ENCODE measurements at places on chromosomes 2 and 18.
A peak's percentile ranks its signal among the peaks of the same experiment; 100 is the strongest.

- no peak for DNase-seq
Observed at GRCh38 chr2:99657691-99658258, 168.0 kb upstream of the REV1 start.

- no peak for DNase-seq
Observed at GRCh38 chr2:85717308-85718008, 23.3 kb downstream of the GNLY start.

GRCh38 chr2:98835831-98836385, 100.1 kb downstream of the CRACDL start:
- DNase-seq, result peak; percentile 52

DNA sequence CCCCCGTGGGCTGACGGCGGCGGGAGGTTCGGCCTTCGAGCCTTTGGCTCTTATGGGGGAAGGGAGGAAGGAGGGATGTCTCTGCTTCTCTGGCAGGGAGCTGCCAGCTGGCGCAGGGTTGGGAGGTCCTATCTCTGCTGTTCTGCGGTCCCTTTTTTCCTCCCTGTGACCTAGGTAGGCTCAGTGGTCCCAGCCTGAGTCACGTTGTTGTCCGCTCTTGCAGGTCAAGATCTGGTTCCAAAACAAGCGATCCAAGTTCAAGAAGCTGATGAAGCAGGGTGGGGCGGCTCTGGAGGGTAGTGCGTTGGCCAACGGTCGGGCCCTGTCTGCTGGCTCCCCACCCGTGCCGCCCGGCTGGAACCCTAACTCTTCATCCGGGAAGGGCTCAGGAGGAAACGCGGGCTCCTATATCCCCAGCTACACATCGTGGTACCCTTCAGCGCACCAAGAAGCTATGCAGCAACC, 2.5 kb downstream of the DLX1 start:
- DNase-seq, result peak; percentile 27

DNA sequence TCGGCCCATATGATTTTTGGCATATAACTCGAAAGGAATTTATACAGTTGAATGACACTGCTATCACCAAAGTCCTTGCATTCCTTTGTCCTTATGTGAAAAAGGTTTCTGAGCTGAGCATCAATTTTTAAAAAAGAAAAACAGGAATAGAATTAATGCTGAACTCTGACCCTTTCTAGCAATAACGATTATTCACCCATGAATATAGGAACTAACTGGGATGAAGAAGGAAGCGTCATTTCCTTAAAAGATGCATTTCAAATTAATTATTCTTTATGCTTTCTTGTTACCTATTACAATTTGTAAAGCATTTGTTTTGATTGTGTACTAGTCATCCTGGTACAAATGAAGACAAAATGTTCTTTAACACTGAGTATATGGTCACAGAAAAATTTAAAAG, 19.3 kb downstream of the TMEM247 start:
- no peak for DNase-seq

Data from activated T-cell treated with anti-CD3 and anti-CD28 coated beads, Interleukin-2, amount 50 U/mL, for 1 hour (primary cell).